ENCODE measurements at places on chromosomes 3 and 15.

- DNase-seq: no peak
Observed at GRCh38 chr15:82543160-82543559, 2.9 kb upstream of the RPS17 start.

DNA sequence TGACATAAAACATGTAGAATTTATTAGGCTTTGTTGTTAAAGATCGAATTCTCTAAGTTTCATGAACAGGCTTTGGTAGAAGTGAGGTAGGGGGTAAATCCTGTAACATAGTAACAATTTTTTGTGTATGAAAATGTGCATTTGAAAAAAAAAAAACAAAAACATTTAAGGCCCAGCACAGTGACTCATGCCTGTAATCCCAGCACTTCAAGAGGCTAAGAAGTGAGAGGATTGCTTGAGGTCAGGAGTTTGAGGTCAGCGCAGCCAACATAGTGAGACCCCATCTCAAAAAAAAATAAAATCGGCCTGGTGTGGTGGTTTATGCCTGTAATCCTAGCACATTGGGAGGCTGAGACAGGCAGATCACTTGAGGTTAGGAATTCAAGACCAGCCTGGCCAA lies 26.8 kb upstream of the PPP4R2 start:
- DNase-seq: no peak

- DNase-seq: no peak
Observed at GRCh38 chr3:141174674-141175073, 57.0 kb upstream of the PXYLP1 start.

DNA sequence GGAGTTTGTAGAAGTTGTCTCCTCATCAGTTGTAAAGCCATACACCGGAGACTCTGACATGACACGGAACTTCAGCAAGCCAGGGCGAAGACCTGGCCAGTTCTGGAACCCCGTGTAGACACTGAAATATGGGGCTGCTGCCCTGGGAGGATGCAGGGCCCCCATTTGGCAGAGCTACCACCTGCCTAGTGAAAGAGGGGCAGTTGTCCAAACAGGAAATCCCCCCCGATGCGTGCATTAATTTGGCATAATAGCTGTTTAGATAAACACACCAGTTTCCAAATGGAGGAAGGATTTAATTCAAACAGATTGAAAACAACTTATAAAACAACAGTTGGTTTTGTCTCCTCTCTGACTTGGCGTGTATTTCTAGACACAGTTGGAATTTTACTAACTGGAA lies 357.2 kb downstream of the GABRG3 start:
- DNase-seq: no peak

- no peak for DNase-seq
Observed at GRCh38 chr15:70437882-70438451, 325.4 kb downstream of the UACA start.

GRCh38 chr3:109165905-109166304 lies 29.4 kb downstream of the C3orf85 start:
- DNase-seq: no peak

DNA sequence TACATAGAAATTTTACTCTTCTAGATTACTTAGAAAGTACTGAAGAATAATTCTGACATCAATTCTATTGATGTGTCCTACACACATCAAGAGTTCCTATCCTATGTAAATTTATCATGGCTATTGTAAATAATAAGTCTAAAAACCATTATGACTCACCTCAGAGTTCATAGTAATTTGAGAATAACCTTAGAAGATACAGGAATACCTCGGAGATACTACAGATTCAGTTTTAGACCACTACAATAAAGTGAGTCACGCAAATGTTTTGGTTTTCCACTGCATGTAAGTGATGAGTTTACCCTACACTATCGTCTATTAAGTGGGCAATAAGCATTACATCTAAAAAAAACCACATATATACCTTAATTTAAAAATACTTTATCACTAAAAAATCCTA lies 74.8 kb downstream of the NR1I2 start:
- no peak for DNase-seq

DNA sequence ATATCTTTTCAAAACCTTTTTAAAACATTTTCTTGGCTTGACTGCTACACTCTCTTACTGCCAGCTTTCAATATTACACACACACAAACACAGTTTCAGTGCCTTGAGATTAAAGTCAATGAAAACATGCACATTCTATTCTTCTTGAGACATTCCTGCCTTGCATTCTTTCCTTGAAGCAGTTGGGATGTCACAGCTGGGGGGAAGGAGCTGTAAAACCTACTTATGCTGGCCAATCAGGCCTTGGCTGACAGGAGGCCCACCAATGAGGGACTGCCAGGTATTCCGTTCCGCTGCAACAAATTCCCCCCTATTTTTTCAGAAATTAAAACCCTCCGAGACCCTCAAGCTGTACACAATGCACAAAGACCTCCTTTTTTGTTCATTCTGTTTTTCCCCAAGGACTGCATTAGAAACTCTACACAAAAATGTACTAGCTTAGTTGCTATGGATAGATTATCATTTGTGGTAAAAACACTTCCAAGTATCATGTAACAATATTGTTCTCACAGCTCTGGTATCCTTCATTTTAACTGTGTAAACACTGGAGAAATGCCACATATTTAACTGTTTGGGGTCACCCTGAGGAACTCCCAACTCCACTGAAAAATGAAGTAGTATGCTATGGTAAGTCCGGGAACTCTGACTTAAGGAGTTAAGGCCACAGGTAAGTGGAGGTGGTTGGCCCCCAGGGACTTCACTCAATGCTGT lies 18.5 kb downstream of the FSTL1 start:
- peak; percentile 32 for DNase-seq

- no peak for DNase-seq
Observed at GRCh38 chr3:111285694-111286093, 214.1 kb downstream of the NECTIN3 start.

DNA sequence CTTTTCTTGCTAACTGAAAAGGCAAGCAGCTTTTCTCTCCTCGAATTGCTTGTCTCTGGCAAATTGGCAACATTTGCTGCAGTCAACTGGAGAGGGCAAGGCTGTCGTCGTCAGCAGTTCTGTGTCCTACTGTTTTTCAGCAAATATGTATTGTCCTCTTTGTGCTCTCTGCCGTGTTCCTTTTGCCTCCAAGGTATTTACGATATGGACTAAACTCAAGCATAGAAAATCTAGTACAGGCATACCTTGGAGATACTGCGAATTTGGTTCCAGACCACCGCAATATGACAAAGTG lies 558 bp upstream of the SLC30A4 start:
- DNase-seq: no peak

GRCh38 chr3:124579641-124580040 lies 150.6 kb upstream of the UMPS start:
- DNase-seq: no peak

DNA sequence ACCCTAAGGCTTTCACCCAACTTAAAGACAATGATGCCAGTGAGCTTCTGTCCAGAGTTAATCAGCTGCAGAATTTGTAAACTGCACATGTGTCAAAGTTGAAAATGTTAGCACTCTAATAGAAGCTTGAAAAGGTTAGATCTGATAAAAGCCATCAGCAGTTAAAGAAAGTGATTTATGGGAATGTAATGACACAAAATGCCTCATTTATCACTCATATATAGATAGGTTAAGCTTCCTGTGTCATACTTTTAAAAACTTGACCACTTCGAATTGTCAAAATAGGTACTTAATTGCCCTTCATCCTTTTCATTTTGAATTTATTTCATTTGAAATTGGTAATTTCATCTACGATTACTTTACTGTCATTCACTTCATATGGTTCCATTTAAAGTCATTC lies 151.6 kb downstream of the CDIN1 start:
- no peak for DNase-seq

DNA sequence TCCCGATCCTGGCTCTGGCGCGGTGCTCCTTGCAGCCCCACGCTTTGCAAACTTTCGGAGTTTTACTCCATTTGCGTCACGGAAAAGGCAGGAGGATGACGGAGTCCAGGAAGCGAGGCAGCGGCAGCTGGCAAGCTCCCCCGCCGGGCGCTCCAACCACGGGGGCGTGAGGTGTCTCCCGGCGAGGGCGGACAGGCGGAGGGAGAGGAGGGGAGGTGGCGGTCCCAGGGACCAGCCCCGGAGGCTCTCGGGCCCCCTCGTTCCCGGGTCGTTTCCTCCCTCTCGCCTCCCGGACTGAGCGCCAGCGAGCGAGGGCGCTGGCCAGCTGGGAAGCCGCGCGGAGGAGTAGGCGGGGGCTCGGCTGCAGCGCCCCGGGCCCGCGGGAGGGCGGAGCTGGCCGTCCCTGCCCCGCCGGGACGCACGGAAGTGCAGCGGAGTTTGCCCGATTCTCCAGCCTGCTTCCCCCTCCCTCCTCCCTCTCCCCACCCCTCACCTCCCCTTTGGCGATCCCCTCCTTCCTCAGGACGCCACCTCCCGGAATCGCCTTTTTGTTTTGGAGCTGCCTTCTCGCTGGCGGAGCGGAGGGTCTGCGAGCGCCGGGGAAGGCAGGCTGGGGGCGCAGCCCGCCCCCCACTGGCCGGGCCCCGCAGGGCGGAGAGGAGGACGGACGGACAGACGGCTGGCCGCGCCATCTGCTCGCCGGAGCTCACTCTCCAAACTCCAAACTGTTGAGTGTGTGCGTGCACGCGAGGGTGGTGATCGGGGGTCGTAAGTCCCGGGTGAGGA lies at the start of gene SNX33:
Gene SNX33, plus strand, starts transcription at position 543 of the 786 bp plus-strand sequence. CDS start 1,191 bp downstream, outside the sequence.
- no peak for DNase-seq

DNA sequence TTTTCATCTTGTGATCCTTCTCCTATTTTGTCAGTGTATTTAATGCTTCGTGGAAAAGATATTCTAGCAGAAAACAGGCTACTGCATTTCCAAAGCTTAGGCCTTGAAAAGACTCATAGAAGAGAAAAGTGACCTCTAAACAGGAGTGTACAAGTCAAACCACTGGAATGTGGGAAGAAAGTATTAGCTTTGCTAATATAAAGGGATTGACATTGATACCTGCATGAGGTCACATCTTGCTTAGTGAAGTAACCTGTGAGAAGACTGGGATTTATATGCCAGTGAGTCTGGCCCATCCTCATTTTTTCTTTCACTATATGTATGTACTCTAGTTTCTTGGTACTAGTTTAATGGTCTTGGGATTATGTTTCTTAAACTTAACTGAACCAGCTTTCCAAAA lies 132.9 kb upstream of the TMC3 start:
- no peak for DNase-seq

GRCh38 chr15:100220058-100220768 lies 121.6 kb downstream of the ADAMTS17 start:
- DNase-seq: no peak

GRCh38 chr3:130537673-130538304 lies 20.8 kb downstream of the COL6A6 start:
- no peak for DNase-seq

- DNase-seq: no peak
Observed at GRCh38 chr3:183220828-183221227, 32.2 kb upstream of the B3GNT5 start.

DNA sequence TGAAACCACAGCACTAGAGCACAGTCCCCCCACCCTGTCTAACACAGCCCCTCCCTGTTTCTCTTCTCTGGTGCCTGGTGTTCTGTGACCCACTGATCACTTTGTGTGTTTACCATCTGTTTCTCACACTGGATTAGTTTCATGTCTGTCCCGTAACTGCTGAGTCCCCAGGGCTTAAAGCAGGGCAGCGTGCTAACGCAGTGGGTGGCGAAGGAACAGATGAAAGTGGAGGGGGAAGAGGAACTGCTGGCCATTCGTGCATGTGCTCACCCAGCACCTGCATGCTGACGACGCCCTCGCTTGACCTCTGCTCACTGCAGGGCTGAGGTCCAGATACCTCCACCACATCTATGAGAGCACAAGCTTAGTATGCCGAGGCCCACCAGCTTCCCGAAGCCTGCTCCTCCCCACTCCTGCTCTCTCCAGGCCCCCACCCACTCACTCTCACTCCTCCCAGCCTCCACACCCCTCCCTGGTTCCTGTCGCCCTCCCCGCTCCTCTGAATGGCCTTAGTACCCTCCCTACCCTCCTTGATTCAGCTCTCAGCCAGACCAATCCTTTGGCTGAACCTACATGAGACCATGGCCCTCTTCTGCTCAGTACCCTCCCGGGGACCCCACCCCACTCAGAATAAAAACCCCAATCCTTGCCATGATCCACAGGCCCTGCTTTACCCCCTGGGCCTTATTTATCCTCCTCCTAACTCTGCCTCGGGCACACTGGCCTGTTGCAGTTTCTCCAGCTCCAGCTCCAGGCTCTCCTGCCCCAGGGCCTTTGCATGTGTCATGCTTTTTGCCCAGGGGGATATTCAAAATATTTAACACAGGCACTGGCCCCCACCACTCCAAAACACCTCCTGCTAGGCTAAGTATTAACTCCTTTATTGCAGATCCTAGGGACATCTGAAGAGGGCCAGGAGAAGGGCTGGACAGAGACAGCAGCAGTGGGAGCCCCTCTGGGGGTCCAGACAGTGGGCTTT lies 15.1 kb upstream of the IQSEC1 start:
- no peak for DNase-seq

DNA sequence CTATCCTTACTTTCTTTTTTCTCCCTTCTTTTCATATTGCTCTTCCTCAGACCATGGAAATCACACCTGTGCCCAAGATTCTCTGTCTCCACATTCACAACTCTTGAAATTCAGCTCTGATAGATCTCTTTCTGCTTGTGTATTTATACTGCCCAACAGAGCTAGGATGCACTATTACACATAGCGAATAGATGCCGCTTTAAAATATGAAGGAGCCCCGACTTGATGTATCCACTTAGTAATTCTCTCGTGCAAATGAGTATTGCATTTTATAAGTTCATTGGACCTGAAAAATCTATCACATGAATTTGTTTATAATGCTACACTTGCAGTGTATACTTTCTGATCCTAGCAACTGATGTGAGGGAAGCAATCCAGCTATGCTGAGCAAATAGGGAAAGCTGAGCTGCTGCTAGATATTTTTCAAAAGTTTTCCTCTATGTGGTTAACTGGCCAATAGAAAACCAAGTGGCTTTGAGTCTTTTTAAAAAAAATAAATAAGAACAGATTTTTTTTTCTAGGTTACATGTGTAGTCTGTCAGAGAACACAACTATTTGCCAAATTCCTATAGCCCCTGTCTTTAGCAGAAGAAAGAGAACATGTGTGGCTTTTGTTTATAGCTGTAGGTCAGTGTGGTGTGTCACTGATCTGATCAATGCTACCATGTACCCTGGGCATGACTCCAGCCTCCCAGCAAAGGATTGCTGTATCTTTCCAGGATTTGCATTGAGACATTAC lies 64.3 kb upstream of the LEKR1 start:
- no peak for DNase-seq

DNA sequence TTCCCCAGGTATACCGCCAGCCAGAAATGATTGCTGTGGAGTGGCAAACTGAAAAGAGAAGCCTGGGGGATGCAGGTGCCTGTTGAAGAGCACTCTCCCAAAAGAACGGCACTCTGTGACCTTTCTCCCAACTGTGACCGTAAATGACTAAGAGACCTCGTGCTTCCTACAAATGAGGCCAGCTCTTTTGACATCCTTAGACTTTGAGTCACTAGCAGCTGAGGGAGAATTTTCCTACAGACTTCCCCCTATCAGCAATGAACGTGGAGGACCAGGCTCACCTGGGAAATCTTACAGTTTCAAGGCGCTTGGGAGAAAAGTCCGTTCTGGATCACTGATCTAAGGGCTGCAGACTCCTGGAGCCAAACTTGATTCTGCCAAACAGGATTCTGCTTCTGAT lies 8.6 kb downstream of the AQP9 start:
- no peak for DNase-seq
